ENCODE measurements at places on chromosomes 4 and X.
A peak's percentile ranks its signal among the peaks of the same experiment; 100 is the strongest.

DNA sequence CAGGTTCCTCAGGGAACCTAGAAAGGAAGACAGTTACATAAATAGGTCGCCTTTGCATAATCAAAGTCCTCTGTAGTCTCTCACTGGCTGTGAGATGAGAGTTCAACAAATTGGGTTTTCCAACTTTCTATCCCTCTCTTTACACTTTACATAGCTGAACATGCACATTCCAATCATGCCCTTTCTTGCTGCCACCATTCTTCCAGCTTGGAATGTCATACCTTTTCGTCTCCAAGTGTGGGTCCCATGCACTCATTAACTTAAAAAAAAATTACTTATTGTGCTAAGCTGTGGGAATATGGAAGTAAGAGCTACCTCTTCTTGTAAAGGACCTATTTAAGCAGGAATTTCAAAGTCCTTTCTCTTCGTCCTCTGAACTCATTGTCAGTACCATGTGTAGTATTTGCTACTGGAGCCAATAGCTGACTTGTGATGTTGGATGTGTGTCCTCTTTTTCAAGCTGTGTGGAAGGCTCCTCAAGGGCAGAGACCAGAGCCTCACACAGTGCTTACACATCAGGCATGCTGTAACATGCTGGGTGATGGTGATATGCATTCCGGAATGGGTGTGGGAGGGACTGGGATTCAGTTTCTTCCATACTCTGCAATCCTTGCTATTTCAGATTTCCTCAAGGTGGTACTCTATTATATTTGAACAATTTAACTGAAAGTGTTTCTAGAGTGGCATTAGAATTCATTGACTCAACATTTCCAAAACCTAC is 7.1 kb downstream of the ENOPH1 start:
- peak; percentile 37 for DNase-seq

GRCh38 chr4:183897193-183897592 is 7.9 kb upstream of the STOX2 start:
- DNase-seq: no peak

- DNase-seq: no peak
Observed at GRCh38 chrX:87968118-87968517, 450.5 kb downstream of the KLHL4 start.

DNA sequence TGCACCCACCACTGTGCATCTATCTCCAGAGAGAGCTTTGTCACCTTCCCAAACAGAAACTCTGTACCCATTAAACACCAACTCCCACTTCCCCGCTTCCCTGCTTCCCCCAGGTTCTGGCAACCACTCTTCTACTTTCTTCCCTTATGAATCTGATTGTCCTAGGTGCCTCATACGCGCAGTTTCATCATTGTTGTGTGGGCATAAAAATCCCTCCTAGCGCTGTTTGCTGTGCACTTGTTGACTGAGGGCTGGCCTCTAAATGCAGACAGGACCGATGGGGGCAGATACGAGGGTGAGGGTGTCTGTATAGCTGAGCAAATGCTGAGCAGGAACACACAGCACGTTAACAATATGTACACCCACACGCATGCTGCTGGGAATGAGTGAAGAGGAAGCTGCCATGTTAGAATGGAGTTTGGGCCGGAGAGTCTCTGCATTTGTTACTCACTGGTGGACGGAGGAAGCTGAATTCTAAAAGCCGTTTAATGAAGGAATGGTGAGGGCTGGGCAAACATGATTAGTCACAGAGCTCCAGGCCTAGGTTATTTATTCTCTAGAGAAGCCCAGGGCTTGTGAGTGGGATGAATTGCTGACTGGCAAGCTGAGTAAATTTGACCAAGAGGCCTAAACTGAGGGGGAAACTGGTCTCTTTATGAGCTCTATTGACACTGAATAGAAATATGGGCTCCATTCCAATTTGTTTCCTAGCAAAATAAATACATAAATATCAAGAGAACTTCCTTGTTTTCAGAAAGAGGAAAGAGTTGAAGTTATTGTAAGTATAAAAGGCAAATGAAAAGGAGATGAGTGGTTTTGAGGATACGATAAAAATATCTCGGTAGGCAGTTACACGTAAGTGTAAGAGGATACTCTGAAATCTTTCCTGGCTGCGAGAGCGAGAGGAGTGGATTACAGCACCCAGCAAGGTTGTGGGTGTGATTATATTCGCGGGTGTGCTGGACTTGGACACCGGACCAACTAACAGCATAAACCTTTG is 95.9 kb upstream of the RPS6KA3 start:
- DNase-seq: no peak

DNA sequence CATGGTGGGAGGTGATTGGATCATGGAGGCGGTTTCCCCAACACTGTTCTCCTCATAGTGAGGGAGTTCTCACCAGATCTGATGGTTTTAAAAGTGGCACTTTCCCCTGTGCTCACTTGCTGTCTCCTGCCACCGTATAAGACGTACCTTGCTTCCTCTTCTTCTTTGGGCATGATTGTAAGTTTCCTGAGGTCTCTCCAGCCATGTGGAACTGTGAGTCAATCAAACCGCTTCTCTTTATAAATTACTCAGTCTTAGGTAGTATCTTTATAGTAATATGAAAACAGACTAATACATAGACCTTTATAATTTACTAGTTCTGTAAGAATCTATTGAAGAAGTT is 82.5 kb upstream of the PITX2 start:
- no peak for DNase-seq

GRCh38 chrX:10739426-10739825 is 119.0 kb upstream of the MID1 start:
- no peak for DNase-seq

DNA sequence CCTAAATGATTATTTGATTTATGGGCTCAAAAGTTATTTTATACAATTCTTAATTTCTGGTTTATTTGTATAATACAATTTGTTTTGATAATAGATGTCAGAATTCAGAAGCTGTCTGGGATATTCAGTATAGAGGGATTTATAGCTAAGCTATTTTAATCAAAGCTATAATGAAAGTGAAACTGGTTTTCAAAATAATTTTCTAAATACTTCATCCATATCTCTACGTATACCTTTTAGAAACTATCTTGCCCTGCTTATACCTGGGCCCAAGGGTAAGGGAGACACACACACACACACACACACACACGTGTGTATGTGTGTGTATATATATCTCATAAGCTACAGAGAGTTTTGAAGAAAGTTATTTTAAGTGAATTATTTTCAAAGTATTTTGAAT is 2.9 kb downstream of the TMEM131L start:
- DNase-seq: no peak

- peak; percentile 41 for DNase-seq
Observed at GRCh38 chrX:110145854-110146253, 142.9 kb downstream of the TMEM164 start.

GRCh38 chrX:31038575-31039326 is 33.1 kb downstream of the FTHL17 start:
- DNase-seq: peak; percentile 72

DNA sequence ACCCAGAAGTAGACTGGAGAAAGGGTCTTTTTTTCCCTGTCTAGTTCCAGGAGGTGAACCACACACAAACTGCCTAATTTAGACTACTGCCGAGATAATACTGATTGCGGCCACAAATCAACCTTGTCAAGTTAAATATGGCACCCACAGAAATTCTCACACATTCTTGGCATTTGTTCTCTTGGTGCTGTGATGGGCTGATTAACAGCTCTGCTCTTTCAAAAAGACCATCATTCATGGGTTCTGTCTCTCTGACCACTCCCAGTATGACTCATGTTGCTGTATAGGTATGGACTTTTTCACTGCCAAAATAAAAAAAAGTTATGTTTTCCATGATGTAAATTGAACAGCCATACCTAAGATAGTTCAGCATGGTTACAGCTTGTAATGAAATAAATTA is 1003.5 kb upstream of the LCORL start:
- DNase-seq: no peak

DNA sequence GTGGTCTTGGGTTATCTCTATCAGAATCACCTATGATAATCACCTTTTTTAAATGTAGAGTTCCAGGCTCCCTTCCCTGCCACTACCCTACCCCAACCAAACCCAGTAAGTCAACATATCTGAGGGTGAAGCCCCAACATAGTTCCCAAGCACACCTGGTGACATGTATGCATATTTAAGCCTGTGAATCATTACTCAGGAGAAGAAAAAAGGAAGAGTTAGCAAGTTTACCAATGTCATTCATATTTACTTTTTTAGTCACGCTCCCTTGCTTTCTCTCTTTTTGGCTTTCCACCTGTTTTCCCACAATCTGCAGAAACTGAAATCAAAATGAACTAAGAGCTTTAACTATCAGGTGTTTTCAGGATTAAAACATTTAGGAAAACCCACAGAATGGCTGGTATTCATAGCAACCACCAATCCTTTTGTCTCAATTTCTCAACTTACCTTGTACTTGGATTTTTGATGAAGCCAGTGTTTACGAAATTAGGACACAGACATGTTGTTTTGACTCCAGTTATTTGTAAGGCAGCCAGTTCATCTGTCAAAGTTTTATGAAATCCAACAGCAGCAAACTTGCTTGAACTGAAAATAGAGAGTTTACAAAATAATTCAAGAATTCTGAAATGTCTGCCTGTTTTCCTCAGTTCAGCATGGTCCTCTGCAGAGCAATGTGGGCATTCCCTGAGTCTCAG is 34.0 kb downstream of the HSD17B11 start:
- DNase-seq: no peak

GRCh38 chr4:108168671-108169523 is at the start of gene LEF1:
TSS of gene LEF1 (minus strand) at chr4:108168932. CDS start at chr4:108167767, 1,165 bp downstream.
- peak; percentile 42 for DNase-seq

GRCh38 chr4:176393306-176394013 is 73.7 kb downstream of the SPCS3 start:
- no peak for DNase-seq

GRCh38 chr4:39363773-39364393 is 2.3 kb downstream of the RFC1 start:
- DNase-seq: no peak

DNA sequence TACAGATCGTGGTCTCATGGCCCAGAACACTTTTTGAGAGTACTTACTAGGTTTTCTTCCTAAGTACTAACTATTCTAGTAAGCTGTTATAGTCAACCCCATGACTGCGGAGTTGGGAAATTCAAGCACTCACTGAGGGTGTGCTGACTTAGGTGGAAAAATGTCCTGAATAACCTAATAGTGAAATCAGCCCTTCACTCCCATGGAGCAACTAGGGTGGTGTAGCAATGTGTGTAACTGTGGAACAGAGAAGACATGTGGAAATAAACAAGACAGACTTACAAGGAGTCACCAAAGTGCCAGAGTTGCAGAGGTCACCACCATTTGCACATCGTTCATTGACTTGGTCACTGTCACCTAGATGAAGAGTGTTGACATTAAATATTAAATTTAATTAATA is 12.1 kb upstream of the VSIG4 start:
- DNase-seq: no peak

DNA sequence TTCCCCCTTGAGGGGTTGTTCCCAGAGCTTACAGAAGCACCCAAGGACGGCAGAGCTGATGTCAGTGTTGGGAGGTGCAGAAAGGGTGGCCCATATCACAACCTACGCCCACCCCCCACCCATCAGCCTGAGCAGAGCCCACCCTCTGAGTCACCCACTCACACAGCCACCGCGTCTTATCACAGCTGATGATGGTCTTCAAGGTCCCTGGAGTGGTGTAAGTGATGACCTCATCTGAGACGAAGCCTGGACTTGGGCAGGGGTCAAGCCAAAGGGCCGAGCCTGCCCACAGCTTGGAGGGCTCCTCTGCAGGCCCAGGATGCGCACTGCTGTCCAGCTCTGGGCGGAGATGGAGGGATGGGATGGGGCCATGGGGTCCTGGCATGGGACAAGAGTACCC is 3.0 kb upstream of the HTRA3 start:
- peak; percentile 44 for DNase-seq

DNA sequence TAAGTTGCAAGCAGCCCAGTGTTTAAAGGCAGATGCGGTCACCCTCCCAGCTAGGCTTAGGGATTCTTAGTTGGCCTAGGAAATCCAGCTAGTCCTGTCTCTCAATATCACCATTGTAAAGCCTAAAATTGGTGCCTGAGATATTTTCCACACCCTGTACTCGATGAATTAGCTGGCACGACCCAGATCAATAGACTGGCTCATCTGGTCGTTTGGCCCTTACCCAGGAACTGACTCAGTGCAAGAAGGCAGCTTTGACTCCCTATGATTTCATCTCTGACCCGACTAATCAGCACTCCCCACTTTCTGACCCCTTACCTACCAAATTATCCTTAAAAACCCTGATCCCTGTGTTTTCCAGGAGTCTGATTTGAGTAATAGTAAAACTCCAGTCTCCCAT is 384.9 kb upstream of the SLC7A11 start:
- no peak for DNase-seq

DNA sequence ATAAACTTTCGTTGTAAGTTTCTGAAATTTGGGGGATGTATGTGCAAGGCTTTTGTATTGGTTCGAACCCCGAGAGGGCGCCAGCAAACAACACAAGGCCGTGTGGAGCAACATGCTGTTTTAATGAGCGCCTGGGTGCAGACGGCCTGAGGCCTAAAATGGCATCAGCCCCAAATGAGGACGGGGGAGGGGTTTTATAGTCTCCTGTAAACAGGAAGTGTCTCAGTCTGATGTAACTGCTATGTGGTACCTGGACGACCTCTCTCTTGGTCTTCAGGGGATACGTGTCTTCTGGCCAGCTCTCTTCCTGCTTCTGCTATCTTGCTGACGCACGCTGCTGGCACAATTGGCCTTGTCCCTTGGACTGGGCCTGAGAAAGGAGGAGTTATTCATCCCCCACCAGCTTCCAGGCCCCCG is 1348.0 kb downstream of the ADGRL3 start:
- DNase-seq: peak; percentile 40

DNA sequence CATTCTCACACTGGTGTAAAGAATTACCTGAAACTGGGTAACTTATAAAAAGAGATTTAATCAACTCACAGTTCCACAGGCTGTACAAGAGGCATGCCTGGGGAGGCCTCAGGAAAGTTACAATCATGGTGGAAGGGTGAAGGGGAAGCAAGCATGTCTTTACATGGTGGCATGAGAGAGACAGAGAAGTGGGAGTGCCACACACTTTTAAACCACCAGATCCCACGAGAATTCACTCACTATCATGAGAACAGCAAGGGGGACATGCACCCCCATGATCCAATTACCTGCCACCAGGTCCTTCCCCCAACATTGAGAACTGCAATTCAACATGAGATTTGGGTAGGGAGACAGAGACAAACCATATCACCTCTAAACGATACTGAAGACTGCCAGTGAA is 23.0 kb downstream of the EPGN start:
- no peak for DNase-seq

GRCh38 chr4:153773236-153773690 is 13.4 kb upstream of the RNF175 start:
- DNase-seq: no peak

DNA sequence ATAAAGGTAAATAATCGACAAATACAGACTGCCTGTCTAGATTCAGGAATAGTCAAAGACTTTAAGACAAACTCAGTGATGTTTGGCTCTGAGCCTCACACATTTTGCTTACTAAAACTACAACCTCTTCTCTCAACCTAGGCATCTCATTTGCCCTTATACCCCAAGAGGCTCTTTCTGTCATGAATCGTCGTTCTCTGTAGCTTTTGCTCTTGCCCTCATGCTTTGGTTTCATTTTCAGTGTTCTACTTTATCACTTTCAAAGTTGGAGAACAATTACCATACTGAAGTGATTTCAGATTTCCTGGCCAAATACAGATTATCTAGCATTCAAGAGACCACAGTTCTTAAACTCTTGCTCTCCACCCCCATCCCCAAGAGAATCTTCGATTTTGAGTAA is 114.1 kb upstream of the RAP2C start:
- no peak for DNase-seq

GRCh38 chrX:66676990-66677389 is 38.1 kb upstream of the EDA2R start:
- no peak for DNase-seq

GRCh38 chr4:1207603-1208265 is 35.4 kb upstream of the SPON2 start:
- DNase-seq: peak; percentile 89

- peak; percentile 25 for DNase-seq
Observed at GRCh38 chrX:12685541-12685940, 105.7 kb upstream of the PRPS2 start.

All from cardiac muscle cell (in vitro differentiated cells and primary cell).